ENCODE measurements at places on chromosomes 16 and 17.

GRCh38 chr16:86346034-86346433 is 164.3 kb upstream of the FOXF1 start:
- DNase-seq, result no peak

GRCh38 chr17:27854163-27854562 is 39.0 kb downstream of the LYRM9 start:
- DNase-seq, result no peak

DNA sequence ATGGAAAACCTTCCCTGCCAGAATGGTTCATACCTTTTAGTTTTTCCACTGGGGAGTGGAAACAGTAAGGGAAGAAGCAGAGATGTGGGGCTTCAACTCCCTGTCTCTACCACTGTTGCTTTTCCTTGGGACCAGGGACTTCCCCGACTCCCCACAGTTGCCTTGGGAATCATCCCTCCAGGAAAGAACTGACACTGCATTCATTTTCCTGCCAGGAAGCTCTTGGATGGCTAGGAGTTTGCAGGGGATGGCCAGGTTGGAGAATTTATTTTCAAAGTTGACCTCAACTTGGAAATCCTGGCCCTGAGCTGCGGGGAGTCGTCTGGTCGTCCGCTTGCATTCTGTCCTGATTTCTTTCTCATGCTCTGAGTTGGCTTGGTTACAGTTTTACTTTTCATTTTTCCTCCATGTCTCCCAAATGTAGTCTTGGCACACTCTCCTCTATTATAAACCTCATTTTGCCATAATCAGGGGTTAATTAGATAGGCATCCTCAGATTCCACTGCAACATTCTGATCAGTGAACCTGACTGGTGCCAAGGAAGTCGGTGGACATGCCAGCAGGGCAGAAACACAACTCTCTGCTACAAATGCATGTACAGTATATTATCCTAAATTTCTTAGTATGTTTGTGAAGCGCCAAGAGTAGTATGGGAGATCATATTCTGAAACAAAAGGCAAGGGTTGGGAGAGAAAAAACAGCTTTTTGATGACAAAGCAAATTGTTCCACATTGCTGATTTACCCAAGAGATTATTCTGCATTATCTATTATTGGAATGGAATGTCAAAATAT is 220.5 kb upstream of the XYLT1 start:
- DNase-seq, result no peak

- DNase-seq, result no peak
Measured at GRCh38 chr17:46195939-46196716, 2.9 kb upstream of the KANSL1 start.

DNA sequence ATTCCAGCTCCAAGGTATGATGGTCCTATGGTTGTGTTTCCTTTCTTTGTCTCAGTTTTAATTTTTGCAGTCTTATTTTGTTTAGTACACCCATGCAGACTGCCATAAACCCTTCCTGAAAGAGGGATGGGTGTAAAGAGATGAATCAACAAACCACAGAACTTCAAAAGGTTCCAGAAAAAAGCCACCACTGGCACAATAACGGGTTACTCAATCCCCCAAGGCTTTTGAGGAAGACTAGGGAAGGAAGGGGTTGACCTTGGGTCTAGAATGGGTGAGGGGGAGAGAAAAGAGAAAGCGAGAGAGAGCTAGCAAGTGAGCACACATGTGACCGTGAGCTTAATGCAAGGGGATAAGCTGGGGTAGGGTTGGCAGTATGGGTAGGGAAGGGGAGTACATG is 168.1 kb downstream of the XYLT1 start:
- no peak for DNase-seq

- no peak for DNase-seq
Measured at GRCh38 chr16:17276010-17276530, 194.7 kb downstream of the XYLT1 start.

DNA sequence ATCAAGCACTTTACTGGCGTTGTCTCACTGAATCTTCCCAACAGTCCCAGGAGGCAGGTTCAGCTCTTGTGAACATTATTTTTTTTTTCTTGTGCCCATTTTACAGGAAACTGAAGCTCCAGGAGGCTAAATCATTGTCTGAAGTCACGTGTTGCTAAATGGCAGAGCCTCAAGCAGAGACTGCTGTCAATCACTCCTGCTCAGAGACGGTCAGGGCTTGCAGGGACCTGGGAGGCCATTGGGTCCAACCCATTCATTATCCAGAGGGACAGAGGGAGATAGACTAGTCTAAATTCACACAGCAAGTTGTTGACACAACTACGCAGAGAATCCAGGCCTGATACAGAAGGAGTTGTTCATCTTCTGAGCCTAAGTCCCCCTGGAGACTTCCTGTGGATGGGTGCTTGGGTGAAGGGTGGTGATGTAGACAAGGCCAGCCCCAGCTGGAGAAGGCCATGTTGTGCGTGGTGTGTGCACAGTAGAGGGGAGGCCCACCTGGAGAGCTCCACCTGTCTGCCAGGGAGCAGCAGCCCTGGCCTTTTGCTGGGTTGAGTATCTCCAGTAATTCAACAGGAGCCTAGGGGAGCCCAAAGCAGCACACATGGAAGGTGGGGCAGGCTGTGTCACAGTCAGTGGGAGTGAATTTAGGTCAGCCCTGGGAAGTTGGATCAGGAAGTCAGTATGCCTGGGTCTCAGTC is 24.3 kb upstream of the C1QL1 start:
- DNase-seq, result no peak

GRCh38 chr17:47095268-47095667 is 93.8 kb downstream of the CDC27 start:
- no peak for DNase-seq

- DNase-seq, result no peak
Measured at GRCh38 chr17:74903034-74903433, 9.6 kb upstream of the FADS6 start.

DNA sequence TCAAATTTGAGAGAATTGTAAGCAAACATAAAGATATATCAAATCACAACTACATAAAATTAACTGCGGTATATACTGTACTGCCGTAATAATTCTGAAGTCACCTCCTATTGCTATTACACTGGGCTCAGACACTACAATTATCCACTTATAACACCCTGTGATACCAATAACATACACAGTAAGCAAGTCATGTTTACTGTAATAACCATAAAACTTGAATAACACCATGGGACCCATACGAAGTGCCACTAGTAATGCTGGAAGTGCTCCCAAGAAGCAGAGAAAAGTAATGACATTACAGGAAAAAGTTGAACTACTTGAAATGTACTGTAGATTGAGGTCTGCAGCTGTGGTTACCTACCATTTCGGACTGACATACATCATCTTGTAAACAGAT is 24.0 kb downstream of the CMC2 start:
- DNase-seq, result no peak

DNA sequence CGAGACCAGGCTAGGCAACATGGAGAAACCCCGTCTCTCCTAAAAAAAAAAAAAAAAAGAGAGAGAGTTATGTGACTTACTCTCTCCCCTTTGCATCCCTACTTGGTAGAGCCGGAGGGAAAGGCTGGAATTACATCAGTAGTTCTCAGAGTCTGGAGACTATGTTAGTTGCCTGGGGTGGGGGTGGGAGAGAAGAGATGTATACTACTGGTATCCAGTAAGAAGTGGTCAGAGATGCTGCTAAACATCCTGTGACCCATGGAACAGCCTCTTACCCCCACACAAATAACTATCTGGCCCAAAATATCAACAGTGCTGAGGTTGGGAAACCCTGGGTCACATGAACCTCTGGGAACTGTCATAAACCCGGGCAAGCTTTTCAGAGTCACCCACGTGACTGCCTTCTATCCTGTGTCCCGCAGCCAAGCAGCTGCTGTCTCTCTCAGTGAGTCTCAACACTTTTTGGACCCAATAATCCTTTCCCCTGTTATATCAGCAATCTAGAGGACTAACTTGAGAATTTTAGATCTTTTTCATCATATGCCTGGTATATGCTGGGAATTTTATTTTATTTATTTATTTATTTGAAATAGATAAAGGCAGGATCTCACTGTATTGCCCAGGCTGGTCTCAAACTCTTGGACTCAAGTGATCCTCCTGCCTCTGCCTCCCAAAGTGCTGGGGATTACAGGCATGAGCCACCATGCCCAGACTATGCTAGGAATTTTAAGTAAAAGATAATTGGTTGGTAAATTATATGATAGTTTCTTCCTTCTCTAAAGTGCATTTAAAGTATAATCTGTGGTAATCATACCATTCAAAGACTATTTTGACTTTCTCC is 8.7 kb downstream of the EIF1 start:
- no peak for DNase-seq

- no peak for DNase-seq
Measured at GRCh38 chr16:58492735-58493134, 7.2 kb upstream of the NDRG4 start.

GRCh38 chr16:57590654-57591085 is 37.8 kb upstream of the ADGRG1 start:
- no peak for DNase-seq

GRCh38 chr17:63295839-63296590 is 150.1 kb downstream of the CYB561 start:
- no peak for DNase-seq

DNA sequence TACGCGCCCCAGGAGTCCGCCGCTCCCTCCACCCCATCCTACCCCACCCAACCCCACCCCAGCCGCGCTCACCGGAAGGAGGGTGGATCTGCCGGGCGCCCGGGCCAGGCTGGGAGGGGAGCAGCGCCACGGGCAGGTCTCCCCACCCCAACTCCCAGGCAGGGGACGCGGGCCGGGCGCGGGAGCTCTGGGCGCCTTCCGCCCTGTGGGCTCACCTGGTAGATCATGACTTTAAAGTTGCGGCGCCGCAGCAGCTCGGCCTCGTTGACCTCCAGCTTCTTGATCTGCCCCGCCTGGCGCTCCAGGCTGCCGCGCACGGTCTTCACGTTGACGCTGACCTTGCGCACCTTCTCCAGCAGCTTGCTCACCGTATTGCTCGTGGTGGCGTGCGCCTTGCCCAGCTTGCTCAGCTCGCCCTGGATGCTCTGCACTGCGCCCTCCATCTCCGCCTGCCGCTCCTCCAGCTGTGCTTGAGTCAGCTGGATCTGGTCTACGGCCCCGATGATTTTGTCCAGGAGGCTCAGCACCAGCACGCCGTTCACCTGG is 571 bp downstream of the CAVIN1 start:
- no peak for DNase-seq

- no peak for DNase-seq
Measured at GRCh38 chr17:35809855-35810461, 674 bp downstream of the TAF15 start.

Data from stimulated activated CD8-positive, alpha-beta memory T cell treated with anti-CD3 and anti-CD28 coated beads, Interleukin-15, amount 100 ng/mL, for 24 hours (primary cell).